ENCODE measurements at places on chromosomes 4 and X.

GRCh38 chrX:78321809-78322208, 5.6 kb downstream of the CYSLTR1 start:
- DNase-seq: peak; percentile 36

GRCh38 chr4:11805842-11806241, 377.1 kb upstream of the HS3ST1 start:
- no peak for DNase-seq

DNA sequence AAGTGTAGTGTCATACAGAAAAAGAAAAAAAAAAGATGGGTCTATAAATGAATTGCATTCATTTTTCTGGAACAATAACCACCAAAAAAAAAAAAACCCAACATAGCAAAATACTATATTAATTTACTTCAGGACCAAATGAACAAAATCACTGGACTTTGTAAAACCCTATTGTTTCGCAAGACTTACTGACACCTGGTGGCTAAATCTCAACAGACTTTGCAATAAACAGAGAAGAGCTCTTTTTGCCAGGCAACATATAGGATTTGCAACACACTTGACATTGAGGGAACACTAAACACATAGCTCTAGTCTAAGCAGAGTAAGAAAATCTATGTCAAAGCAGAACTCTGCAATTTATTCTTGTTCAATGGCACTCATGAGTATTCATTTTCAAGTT, 990.2 kb downstream of the STPG2 start:
- no peak for DNase-seq

DNA sequence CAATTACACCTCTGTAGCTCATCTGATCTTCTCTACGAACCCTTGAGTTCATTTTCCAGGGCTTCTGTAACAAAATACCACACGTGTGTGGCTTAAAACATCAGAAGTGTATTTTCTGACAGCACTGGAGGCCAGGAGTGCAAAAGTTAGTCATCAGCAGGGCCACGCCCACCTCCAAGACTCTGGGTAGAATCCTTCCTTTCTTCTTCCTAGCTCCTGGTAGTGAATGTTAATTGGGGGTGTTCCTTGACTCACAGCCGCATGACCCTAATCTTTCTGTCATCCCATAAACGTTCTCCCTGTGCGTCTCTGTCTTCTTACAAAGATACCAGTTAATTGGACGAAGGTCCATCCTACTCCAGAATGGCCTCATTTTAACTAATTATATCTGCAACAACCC, 115.0 kb downstream of the TRIML1 start:
- DNase-seq: no peak

DNA sequence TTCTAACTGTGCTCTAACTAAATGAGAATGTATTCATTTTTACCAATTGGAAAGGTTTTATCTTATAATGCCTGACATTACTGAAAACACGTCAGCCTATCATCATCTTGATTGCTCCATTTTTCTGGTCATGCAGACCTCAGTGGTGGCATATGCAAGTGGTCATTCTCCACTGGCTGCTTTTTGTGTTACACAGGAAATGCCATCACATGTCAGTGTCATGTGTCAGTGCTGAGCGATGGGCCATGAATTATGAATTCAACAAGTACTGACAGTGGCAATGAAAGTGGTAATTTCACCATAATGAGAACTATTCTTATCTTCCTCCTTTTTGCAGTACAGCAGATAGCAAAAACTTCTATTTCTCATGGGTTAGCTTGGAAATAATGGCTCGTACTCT, 190.5 kb downstream of the PACRGL start:
- no peak for DNase-seq

DNA sequence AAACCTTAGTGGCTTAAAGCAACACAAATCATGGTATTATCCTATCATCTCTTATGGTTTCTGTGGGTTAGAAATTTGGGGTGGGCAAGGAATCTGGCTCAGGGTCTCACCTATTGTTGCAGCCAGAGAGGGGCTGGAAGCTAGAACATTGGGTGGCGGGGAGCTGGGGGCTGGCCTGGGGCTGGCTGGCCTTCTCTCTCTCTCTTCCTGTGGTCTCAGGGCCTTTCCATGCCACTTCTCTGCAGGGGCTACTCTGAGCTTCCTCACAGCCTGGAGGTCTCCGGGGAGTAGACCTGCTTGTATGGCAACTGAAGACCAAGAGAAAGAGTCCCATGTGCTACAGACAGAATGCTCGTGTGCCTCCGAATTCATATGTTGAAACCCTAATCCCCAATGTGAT, 10.7 kb upstream of the XPNPEP2 start:
- no peak for DNase-seq

DNA sequence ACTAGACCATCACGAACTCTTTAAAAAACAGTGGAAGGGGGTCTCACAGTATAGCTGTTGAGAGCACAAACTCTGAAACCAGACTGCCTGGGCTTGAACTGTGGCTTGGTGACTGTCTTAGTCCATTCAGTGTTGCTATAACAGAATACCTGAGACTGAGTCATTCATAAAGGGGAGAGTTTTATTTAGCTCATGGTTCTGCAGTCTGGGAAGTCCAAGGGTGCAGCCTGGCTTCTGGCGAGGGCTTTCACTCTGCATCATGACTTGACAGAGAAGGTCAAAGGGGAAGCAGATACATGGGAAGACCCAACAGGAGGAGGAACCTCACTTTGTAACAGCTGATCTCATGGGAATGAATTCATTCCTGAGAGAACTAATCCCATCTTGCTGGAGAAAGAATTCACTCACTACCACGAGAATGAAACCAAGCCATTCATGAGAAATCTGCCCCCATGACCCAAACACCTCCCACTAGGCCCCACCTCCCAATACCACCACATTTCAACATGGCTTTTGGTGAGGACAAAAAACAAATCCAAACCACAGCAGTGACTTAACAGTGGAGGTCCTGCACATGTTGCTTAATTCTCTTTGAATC, 116.7 kb upstream of the STOX2 start:
- DNase-seq: no peak

GRCh38 chr4:147749811-147750321, 18.0 kb downstream of the ARHGAP10 start:
- DNase-seq: no peak

DNA sequence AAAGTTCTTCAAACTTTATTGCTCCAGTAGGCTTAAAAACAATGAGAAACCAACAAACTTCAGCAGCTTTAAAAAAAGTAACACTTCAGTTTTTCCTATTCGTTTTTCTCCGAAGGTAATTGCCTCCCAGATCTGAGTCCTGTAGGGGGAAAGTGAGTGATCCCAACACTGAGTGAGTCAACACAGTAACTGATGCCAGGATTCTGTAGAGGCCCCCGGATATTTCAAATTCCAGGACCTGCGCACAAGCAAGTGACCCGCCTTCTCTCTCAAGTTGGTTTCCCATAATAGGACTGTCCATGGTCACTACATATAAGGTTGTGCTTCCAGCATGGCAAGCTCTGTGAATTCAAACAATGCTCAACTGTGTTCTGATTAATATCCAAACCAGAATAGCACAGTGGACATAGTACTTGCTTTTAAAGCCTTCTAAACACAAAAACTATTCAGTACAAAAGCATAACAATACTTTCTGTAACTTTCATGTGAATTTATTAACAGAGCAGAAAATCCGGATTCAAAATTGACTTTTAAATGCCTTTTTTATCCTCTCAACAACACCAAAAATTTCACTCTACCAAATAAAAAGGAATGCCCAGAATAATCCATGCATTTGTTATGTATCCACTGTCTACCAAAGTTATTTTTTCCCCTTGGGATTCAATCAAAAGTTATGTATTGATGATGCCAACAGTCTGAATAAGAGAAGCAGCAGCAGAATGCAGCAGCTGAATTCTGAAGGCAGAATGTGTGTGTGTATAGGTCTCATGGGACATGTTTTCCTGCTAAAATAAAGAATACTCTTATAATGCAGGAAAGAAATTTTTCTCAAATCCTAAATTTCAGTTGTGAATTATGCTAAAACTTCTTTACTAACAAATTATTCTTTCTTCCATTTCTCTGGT, at the start of gene DMD:
DMD (minus strand) TSS at position 194 of the 905 bp plus-strand sequence. CDS start 237 bp downstream, outside the sequence.
- DNase-seq: no peak

- peak; percentile 77 for DNase-seq
These were observed at the start of gene ATRX for GRCh38 chrX:77785486-77786364. TSS of gene ATRX (minus strand) at chrX:77786216. CDS start at chrX:77786001, 215 bp downstream.

DNA sequence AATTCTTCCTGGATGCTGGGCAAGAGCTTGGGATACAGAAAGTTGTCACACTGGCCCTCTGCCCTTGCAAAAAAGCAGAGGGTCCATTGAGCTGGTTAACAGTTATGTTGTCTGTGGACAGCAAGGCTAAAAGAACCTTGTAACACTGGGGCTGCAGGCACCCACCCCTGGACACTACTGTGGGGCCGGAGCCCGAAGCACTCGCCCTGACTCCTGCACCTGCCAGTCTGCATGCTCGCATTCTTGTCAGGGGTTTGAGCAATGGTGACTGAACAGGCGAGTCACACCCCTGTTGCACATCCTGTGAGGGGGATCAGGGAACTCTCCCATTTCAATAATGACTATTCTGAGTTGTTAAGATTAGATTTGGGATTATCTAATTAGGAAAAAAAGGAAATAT, 23.6 kb downstream of the ADH4 start:
- no peak for DNase-seq

GRCh38 chr4:139672732-139673131, 7.1 kb downstream of the MGST2 start:
- DNase-seq: no peak

- DNase-seq: no peak
These were observed 6.9 kb upstream of the HAUS3 start for GRCh38 chr4:2248821-2249261.

DNA sequence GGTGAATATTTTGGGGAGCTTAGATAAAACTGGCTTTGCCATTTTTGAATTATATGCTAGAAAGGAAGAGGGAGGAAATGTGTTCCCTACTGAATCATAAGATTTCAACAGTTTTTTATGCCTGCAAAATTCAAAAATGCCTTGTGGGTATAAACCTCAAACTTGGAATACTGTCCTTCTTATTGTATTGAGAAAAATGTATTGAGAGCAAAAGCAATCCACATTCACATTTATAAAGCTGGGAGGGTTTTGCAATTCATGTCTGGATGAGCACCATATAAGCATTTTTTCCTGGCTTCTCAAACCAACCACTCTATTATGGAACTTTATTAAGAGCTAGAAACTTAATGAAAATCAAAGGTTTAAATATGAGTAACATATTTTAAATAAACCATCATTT, 289.8 kb downstream of the PCDH7 start:
- no peak for DNase-seq

DNA sequence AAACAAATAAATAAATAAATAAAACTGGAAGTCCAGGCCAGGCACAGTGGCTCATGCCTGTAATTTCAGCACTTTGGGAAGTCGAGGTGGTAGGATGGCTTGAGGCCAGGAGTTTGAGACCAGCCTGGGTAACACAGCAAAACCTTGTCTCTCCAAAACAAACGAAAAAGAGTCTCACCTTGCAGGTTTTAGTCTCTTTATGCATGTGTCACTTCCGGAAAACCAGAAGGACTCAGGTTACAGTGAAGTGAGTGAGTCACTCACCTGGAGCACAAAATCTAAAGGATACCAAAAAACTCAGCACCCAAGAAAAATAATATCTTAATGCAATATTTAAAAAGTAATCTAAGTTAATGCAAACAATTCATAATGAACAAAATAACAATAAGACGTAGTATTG, 20.1 kb upstream of the SLC34A2 start:
- DNase-seq: no peak

DNA sequence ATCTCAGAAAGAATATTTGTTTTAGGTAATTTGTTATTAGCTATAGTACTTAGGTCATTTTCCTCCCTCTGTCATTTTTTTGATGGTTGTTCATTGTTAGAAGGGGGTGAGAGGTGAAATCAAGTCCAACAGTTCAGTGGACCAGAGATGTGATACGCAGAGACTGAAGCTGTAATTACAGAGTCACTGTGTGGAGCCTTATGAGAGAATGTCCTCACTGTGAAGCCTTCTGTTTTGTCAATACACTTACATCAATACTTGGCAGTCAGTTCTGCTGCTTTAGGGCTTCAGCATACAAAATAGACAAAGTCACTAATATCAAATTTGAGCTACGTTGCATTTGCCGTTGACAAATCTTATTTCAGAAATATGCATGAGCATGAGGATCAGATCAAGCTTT, 692.5 kb downstream of the C4orf33 start:
- no peak for DNase-seq

GRCh38 chr4:4320528-4320927, 30.5 kb downstream of the ZBTB49 start:
- no peak for DNase-seq

GRCh38 chr4:128155231-128155855, 94.2 kb downstream of the LARP1B start:
- no peak for DNase-seq

- DNase-seq: no peak
These were observed 85.4 kb upstream of the RAPGEF2 start for GRCh38 chr4:159017323-159018026.

Measured in activated CD4-positive, alpha-beta T cell treated with anti-CD3 and anti-CD28 coated beads, Interleukin-2, Interleukin-4, amounts not matched to agents 100 ng/mL and 50 ng/mL, durations not matched to agents 16 hours and 8 hours (primary cell).